GM12891 (cell line): ENCODE measurements at places on chromosomes 3 and 15.
A peak's percentile ranks its signal among the peaks of the same experiment; 100 is the strongest.

- no peak for DNase-seq
Measured at GRCh38 chr3:79947469-79947868, 179.7 kb upstream of the ROBO1 start.

DNA sequence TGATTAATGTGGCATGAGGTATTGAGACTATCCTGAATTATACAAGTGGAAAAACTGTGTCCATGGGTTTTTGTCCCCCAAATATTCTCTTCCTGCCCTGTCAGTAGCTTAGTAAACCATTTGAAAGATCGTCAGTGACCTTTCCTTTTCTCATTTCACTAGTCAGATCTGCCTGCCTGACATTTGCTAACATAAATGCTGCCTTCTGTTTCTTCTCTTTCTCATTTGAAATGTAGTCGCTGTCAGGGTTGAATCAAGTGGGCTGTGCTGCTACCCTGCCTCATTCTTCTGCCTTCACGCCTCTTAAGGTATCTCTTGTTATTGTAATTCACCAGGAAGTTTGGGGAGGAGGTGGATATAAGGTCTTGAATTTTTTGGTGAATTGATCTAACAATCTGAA lies 67.5 kb downstream of the LRCH3 start:
- DNase-seq, result no peak

DNA sequence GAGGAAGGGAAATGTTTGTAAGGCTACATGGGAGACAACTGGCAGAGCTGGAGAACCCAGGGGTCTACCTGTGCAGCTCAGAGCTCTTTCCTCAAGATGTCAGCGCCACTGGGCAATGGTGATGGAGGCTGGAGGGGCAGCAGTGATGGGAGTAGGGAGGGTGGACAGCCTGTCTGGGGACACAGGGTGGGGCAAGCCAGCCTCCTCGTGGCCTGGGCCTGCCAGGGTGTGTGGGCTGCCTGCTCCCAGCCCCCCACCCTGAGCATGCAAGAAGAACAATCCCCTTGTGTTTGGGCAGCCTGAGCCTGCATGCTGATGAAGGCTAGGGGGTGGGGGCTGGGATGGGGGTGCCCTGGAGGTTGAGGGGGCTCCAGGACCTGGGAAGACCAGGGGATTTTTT lies 1.2 kb downstream of the PCBP4 start:
- no peak for DNase-seq

- no peak for DNase-seq
Measured at GRCh38 chr3:181488536-181488935, 223.2 kb upstream of the SOX2 start.

GRCh38 chr15:59237924-59238331 lies 31.3 kb downstream of the LDHAL6B start:
- DNase-seq, result no peak

DNA sequence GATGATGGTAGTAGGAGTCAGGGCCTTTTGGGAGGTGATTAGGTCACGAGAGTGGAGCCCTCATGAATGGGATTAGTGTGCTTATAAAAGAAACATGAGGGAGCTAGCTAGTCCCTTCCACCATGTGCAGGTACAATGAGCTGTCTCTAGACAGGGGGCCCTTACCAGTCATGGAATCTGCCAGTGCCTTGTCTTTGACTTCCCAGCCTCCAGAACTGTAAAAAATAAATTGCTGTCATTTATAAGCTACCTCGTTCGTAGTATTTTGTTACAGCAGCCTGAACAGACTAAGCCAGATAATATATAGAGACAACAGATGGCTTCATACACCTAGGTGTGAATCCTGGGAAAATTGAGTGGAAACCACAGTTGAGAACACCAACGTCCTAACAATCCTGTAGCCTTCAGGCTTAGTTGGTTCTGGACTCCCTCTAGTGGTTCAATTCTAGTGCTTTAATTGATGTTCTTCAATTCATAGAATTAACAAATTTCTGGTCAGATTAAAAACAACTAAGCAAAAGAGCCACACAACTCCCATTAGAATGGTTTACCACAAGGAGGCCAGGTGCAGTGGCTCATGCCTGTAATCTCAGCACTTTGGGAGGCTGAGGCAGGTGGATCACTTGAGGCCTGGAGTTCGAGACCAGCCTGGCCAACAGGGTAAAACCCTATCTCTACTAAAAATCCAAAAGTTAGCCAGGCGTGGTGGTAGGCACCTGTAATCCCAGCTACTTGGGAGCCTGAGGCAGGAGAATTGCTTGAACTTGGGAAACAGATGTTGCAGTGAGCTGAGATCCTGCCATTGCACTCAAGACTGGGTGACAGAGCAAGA lies 21.3 kb upstream of the GATM start:
- no peak for DNase-seq

GRCh38 chr3:139307072-139307491 lies 36.7 kb upstream of the MRPS22 start:
- DNase-seq, result no peak

DNA sequence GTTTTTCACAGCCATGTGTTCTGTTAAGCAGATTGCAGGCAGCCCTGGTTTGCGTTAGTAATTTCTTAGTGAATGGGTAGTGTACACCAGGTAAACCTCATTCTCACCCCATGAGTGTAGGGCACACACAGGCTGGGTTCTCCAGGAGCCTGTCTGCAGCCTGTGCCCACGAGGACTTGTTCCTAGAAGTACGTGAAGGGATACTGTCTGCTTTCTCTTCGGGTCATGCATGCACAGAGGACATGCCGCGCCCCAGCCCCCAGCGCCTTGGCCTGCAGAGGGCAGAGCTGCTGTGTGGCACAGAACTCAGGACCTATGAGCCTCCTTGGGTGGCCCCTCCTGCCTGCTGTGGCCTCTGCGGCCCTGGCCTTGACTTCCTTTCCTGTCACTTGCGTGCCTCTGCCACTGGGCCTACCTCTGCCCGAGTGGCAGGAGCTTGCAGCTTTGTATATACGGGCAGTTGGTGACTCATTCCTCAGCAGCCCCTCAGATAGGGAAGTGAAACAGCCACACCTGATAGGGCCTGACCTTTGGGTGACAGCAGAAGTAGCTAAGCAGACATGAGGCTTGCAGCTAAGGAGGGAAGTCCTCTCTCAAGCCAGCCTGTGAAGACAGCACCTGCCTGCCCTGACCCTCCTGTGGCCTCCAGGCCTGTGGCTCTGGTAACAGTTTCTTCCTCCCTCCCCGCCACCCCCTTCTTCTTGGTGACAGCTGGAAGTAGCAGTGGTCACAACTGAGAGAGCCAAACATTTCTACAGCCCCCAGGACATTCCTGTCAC lies 19.5 kb downstream of the PPCDC start:
- DNase-seq, result peak; percentile 67

DNA sequence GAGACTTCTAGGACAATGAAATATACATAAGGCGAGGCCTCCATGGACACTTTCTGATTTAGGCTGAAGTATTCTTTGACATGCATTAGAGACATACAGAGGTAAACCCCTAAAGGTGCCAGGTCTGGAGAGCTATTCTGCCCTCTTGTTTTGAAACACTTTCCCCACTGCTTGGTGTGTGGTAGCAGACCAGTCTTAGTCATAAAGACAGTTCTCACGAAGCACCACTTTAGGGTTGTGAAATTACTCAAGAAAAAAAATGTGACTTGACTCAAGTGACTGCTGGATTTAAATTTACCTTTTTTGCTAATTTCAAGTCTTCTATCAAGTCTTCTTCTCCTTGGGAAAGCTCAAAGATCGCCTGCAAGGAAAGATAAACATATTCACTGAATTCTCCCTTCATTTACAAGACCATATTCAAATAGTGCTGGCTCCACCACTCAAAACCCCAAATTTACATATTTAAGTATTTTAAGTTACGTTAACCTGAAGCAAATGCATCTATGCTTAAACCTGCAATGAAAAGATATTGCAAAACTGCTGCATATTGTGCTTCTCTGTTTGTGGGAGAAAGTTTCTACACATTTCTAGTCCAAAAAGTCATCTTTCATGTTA lies 48.4 kb downstream of the ARHGEF3 start:
- DNase-seq, result peak; percentile 29

DNA sequence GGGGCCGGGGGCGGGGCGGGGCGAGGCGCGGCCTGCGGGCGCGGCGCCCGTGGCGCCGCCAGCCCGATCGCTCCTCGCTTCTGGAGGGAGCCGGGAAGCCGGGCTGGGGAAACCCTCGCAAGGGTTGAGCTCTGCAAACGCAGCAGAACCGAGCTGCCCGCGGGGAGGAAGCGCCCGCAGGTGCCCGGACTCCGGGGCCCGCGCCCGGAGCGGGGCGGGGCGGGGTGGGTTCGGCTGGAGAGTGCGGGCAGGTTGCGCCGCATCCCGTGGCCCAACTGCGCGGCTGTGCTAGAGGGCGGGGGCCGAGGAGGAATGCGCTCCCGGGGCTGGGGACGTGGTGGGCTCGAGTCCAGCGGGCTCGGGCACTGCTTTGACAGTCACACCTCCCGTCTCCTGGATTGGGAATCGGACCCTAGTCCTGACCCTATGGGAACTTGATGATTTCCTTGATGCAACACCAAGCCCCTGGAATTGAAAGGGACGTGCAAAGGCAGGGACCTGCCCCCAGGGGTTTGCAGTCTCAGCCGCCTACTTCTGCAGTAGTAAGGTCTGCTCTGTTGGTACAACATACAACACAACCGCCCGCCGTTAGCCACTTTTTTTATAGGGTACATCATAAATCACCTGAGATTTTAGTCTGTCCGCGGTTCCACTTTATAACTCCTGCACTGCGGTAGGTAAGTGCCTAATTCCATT lies 34.3 kb downstream of the ZBTB38 start:
- DNase-seq, result no peak
